ENCODE measurements at places on chromosomes 6 and 20. TPM values are rescaled to one million over a fixed set of nuclear protein-coding genes. Genes with fewer than 3 reads are reported as not detected.

GRCh38 chr6:30880698-30881252 is 3.5 kb upstream of the DDR1 start:
- H3K27ac ChIP-seq: peak overlapping the region; percentile 92
- no peak overlapping the region for H3K4me3 ChIP-seq
- no peaks in the 10 kb centered on the region for H3K27me3 ChIP-seq
- H3K4me1 ChIP-seq: peaks cover 53% of the 10 kb centered on the region
- no peaks in the 10 kb centered on the region for H3K36me3 ChIP-seq

The TFAP2B gene
- total RNA-seq: not detected

DNA sequence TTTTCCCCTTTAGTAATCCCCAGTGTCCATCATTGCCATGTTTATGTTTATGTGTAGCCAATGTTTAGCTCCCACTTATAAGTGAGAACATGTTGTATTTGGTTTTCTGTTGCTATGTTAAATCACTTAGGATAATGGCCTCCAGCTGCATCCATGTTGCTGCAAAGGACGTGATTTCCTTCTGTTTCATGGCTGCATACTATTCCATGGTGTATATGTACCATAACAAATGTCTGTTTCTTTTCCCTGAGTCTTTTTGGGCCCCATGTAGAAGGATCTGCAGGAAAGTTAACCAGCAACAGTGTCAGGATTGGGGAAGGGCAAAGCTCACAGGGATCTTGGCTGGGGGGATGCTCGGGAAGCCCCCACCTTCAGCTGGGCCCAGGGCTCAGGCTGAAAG is 64.3 kb upstream of the SULF2 start:
- H3K36me3 ChIP-seq: no peaks in the 10 kb centered on the region
- no peak overlapping the region for H3K4me3 ChIP-seq
- no peak overlapping the region for H3K27ac ChIP-seq
- DNase-seq: no peak
- no peaks in the 10 kb centered on the region for H3K27me3 ChIP-seq
- no peaks in the 10 kb centered on the region for H3K4me1 ChIP-seq

- H3K27me3 ChIP-seq: no peaks in the 10 kb centered on the region
- no peak overlapping the region for H3K27ac ChIP-seq
- no peaks in the 10 kb centered on the region for H3K4me1 ChIP-seq
- H3K4me3 ChIP-seq: no peak overlapping the region
- H3K36me3 ChIP-seq: no peaks in the 10 kb centered on the region
Observed at GRCh38 chr20:38219006-38219950, 41.3 kb downstream of the KIAA1755 start.

DNA sequence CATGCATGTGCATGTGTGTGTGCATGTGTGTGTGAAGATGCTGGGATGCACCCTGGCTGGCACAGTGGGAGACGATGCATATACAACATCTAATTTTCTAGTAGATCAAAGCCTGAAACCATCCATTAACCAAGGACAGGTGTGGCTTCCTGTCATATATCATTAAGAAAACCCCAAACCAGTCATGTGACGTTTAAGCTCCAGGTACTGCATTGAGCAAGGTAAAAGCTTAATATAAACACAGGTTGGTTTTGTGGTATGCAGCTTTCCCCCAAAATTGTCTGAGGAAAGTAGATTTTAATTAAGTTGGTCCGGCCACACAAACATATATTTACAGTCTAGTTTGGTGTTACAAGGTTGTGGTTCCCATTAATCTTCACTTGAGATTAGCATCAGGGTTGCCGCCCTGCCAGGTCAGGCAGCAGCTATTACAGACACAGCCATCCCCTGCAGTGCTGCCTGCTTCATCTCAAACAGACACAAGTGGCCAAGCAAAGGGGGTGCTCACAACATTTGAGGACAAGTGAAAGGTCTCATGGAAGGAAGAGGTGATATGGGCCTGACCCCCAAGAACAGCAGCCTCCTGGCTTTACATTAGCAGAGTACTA is 48.6 kb upstream of the NAA20 start:
- H3K27me3 ChIP-seq: no peaks in the 10 kb centered on the region
- H3K4me3 ChIP-seq: no peak overlapping the region
- H3K36me3 ChIP-seq: no peaks in the 10 kb centered on the region
- peaks cover 45% of the 10 kb centered on the region for H3K4me1 ChIP-seq
- H3K27ac ChIP-seq: no peak overlapping the region

- no peak for DNase-seq
- H3K4me1 ChIP-seq: no peaks in the 10 kb centered on the region
- no peaks in the 10 kb centered on the region for H3K36me3 ChIP-seq
Observed at GRCh38 chr6:151620179-151620578, 126.4 kb downstream of the CCDC170 start.

GRCh38 chr6:90247262-90247661 is 49.4 kb downstream of the BACH2 start:
- no peaks in the 10 kb centered on the region for H3K4me1 ChIP-seq
- no peak overlapping the region for H3K4me3 ChIP-seq
- no peaks in the 10 kb centered on the region for H3K36me3 ChIP-seq
- no peak for DNase-seq

GRCh38 chr6:141482796-141483597 is 649.7 kb upstream of the GJE1 start:
- H3K4me3 ChIP-seq: no peak overlapping the region
- H3K27me3 ChIP-seq: no peaks in the 10 kb centered on the region
- DNase-seq: no peak
- no peaks in the 10 kb centered on the region for H3K36me3 ChIP-seq
- no peak overlapping the region for H3K27ac ChIP-seq

GRCh38 chr20:20780127-20780824 is 67.8 kb upstream of the RALGAPA2 start:
- H3K36me3 ChIP-seq: no peaks in the 10 kb centered on the region
- peaks cover 10% of the 10 kb centered on the region for H3K4me1 ChIP-seq
- H3K4me3 ChIP-seq: no peak overlapping the region
- peak; percentile 56 for DNase-seq
- no peaks in the 10 kb centered on the region for H3K27me3 ChIP-seq
